ENCODE measurements at places on chromosomes 4 and X.

DNA sequence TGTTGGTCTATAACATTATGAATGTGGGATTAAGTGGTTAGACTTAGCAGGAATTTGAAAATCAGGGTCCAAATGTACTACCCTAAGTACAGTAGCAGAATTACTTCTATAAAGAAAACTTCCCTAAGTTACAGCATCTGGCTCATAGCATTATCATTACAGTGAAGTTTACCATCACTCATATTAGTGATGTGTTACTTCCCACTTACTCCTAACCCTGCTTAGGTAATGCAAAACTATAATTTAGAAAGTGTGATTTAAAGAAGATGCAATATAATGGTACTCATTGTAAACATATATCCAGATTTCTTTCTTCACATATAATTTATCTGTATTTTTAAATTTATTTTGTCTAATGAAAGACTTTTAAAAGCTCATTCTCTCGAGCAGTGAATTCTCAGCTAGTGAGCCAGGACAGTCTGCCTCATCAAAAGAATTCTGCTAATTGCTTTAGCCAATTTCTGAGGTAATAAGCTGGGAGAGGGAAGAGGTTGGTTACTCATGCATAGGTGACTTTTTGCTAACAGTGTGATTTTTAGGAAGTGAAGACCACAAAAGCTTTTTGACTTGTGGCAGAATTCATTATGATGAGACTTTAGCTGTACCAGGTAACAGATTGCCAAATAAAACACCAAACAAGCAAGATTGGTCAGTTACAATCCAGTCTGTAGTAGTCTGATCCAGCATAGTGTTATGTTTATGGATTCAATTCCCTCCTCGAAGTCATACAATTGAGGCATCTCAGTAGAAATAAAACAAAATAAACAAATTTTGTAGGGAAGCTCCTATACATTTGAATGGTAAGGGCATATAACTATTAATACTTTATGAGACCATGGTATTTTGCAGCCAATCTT is 21.0 kb downstream of the PLS3 start:
- no peak for DNase-seq

DNA sequence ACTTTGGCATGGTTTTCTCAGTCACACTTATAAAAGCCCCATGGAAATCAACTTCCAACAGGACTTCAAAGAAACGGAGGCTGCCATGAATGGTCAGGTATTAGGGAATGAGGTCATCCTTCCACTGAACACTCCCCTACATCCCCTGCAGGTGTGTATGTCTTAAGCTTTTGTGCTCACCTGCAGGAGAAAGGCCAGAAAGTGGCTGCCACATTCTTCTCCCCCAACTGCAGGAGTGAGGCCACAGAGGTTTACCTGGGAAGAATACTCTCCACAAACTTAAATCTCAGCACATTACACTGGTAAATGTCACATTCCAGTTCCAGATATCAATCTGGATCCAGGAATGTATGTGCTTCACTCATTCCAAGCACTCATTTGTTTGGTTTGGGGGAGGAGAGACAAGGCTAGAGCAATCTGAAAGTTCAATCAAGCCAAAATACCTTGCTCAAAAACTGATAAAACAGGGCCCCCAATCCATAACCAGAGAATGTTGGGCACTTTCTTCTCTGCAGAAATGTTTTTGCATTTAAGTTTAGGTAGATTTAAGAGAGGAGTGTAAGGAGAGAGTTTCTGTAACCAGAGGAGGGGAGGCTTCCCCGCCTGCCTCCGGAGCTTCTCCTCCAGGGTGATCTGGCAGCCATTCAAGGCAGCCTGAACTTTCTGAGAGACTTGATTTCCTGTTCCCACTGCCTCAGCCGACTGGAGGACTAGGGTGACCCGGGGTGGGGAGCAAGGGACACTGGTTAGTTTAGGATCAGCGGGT is 15.4 kb downstream of the FAM9C start:
- DNase-seq: peak; percentile 15

DNA sequence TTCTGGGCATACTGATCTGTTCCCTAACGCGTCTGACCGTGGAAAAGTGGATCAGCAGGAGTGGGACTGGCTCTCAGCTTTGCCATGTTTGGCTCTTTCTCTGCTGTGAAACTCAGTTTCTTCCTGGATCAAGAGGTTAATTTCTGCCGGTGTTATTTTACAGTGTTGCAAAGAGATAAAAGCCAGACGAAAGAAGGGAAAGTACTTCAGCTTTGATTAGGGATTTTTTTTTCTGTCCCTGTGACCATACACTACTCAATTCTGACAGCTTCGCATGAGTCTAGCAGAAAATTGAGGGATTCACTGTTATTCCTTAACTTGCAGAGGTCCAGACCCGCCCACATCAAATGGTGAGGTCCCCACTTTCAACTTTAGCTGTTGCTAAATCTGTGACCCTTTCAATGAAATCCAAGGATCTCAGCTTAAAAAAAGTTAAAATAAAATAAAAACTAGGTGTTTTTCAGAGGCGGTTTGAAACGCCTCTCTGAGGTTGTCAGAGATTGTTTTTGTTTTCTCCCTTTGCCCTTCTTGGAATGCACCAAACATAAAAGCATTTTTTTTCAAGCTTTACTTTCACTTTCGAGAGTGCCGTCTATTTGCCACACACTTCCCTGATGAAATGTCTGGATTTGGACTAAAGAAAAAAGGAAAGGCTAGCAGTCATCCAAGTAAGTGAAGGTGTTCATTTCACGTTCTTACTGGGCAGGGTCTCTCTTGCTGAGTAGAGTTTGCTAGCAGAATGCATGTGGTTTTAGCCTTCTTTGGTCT is at the start of gene TLR3:
TLR3 (plus strand) TSS at position 576 of the 768 bp plus-strand sequence. CDS start 7,464 bp downstream, outside the sequence.
- DNase-seq: no peak

DNA sequence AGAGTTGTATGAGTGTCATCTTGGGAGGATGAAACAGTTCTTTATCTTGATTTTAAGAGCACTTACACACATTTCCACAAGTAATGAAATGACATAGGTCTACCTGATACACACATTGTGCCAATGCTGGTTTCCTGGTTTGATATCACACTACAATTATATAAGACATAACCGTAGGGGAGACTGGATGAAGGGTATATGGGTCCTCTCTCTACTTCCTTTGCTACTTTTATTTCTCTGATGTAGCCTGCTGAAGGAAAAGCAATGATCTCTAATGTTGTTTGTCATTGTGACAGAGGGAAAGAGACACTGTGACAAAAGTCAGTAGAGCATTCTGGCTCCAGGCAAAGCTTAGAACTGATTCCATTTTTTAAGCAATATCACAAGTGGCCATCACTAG is 238.0 kb downstream of the PDGFC start:
- no peak for DNase-seq

GRCh38 chr4:167238226-167238625 is 3.9 kb upstream of the SPOCK3 start:
- no peak for DNase-seq

DNA sequence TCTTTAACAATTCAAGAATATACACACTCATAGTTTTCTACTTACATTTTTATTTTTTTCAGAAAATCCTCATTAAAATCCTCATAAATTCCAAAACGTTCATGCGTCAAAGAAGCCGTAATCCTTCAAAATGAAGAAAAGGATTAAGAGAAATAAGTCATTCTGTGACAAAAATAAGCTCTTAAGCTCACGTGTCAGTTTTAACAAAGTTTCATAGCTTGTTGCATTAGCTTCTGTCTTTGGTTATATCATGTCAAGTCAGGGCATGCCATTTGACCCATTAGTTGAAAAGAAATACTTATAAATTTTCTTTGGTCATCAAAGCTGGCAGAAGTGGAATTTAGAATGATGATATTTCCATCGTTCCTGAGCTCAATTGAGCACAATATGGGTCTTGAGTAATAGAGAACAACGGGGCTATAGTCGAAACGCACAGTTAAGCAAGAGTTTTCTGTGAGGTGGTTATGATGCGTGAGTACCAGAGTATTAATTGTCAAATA is 185.2 kb upstream of the CTSO start:
- DNase-seq: no peak

- DNase-seq: no peak
These were observed 378.9 kb downstream of the SMARCA1 start for GRCh38 chrX:129144172-129145038.

DNA sequence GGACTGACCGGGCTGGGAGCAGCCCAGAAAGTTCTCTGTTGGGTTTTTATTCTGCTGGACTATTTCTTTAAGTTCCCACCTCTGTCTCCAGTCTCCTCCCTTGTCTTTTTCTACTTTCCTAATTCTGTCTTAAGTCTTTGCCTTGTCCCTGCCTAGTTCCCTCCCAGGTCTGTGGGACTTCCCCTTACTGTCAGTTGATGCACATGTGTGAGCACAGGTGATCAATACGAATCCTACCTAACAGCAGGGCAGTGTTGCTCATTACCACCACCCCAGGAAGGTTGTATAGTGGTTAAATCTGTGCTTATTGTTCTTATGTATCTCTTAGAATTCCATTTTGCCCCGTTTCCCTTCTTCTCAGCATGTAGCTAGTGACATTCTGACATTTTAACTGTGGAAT is 62.1 kb downstream of the GALNTL6 start:
- no peak for DNase-seq

GRCh38 chrX:124373348-124373747 is 27.0 kb downstream of the SH2D1A start:
- DNase-seq: no peak

- DNase-seq: no peak
These were observed 137.2 kb upstream of the ARHGEF9 start for GRCh38 chrX:63922221-63922620.

GRCh38 chr4:79498282-79498681 is 90.3 kb upstream of the GK2 start:
- no peak for DNase-seq

GRCh38 chr4:39054497-39054896 is 7.5 kb upstream of the KLHL5 start:
- no peak for DNase-seq

- no peak for DNase-seq
These were observed 23.4 kb downstream of the OTUD4 start for GRCh38 chr4:145156986-145157385.

GRCh38 chrX:65926095-65927019 is 113.5 kb downstream of the VSIG4 start:
- DNase-seq: no peak

DNA sequence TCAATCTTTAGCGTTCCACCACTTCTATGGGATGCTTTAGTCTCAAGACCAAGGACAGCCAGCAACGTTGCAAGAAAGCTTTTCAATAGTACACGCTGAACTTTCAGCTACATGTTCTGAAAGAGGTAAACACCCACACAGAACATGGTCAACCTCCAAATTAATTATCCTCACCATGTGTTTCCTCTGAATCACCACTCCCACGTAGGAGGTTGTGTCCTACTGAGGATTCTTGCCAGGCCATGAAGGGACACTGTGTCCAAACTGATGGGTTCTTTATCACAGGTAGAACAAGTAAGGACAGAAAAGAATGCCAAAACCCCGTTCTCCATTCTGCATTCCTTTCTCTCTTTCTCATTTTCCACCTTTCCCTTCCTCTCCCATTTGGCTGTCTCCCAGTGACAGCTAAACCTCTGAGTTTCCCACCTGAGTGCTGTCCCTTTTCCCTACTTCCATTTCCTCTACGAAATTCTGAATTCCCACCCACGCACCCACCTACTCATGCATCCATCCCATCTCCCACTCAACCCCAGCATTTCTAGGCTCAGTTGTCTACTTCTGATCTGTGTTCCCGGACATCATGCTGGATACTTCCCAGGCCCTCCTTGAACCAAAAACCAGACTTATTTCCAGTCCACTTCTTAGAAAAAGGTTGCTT is 29.0 kb upstream of the GPM6B start:
- DNase-seq: peak; percentile 28

- DNase-seq: no peak
These were observed 155.2 kb downstream of the SMIM20 start for GRCh38 chr4:26069218-26069617.

- DNase-seq: no peak
These were observed 1.1 kb upstream of the TBC1D14 start for GRCh38 chr4:6908432-6909112.

DNA sequence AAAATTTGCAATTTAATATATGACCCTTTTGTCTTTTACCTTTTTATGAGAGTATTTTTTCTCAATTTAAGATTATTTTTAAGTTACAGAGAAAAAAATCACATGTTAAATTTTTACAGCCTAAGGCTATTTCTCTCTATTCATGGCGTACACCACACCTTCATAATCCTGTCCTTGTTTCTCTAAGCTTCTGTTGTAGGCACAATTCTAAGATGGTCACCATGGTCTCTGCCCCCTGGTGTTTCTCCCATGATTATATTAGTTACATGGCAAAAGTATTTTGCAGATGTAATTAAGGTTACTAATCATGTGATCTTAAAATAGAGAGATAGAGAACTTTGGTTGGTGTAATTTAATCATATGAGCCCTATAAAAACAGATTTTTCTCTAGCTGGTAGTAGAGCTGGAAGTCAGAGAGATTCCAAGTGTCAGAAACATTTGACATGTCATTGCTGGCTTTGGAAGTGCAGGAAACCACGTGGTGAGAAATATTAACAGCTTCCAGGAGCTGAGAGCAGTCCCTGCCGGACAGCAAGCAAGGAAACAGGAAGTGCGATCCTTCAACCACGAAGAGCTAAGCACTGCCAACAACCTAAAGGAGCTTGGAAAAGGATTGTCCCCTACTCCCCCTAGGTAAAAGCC is 89.8 kb downstream of the EIF4E start:
- no peak for DNase-seq

DNA sequence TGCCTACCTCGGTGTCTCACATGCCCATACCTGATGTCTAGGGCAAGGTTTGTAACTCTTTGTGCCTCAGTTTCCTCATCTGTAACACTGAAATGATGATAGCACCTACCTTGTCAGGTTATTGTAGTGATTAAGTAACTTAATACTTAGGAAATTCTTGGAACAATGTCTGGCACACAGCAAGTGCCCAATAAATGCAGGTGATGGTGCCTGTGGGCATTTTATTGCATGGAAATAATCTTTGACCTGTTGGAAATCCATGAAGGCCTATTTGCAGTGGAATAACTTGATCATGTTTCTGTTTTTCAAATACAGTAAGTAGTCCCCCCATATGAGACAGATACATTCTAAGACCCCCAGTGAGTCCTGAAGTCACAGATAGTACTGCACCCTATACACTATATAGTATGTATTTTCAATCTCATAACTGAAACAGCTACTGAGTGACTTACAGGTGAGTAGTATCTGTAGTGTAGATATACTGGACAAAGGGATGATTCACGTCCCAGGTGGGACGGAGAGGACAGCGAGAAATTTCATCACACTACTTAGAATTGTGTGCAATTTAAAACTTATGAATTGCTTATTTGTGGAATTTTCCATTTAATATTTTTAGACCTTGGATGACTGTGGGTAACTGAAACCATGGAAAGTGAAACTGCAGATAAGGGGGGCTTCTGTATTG is 42.1 kb downstream of the AFF1 start:
- no peak for DNase-seq

- DNase-seq: no peak
These were observed 24.3 kb downstream of the TRPC5 start for GRCh38 chrX:112058255-112058654.

- DNase-seq: no peak
These were observed 77.4 kb downstream of the MBNL3 start for GRCh38 chrX:132411310-132411977.

- DNase-seq: no peak
These were observed 137.3 kb downstream of the BMPR1B start for GRCh38 chr4:94895081-94895480.

Data from gastrocnemius medialis (tissue), 4 donors.